ENCODE measurements at places on chromosomes 2 and 18.
A peak's percentile ranks its signal among the peaks of the same experiment; 100 is the strongest.

DNA sequence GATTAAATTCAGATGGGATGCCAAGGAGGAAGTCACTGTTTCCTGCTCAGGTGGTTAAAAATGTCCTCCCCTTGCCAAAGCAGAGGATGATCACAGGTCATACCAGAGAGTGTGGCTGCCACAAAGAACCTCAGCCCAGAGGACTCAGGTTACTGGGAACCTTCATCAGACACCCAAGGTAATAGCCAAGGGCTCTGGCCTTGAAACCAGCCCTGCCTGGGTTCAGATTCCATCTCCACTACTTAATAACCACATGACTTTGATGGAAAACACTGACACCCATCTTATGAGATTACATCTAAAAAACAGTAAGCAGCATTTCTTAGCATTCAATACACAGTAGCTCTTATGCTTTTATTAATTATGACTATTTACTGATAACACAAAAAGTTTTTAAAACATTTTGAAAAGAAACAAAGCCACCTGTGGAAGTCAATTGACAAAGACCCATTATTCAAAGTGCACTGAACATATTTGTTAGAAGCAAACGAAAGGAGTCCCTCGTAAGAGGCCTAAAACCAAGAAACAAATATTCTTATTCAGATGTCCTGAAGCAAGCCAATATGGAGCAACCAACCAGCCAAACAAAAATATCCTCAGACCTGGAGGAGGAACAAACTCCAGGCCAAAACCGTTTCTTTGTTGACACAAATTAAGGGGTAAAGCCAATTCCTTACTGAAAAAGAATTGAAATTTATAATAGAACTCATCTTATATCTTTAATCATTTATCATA is 241.5 kb downstream of the RNF152 start:
- DNase-seq = no peak

DNA sequence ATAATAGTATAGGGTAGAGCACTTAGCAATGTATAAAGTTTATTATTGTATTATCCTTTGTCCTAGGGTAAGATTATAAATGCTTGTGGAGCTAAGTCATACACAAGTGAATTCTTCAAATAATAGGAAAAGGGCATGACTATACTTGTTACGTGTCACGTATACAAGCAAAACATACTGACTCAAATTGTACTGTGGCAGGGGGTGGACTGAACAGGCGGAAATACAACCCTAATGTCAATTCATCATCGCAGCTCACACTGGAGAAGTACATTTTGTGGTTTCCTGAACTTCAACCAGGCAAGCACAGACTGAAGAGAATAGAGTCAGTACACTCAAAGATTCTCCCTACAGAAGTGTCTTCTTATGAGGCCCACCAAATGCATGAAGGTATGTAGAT is 201.0 kb downstream of the MBD2 start:
- DNase-seq = peak; percentile 53

DNA sequence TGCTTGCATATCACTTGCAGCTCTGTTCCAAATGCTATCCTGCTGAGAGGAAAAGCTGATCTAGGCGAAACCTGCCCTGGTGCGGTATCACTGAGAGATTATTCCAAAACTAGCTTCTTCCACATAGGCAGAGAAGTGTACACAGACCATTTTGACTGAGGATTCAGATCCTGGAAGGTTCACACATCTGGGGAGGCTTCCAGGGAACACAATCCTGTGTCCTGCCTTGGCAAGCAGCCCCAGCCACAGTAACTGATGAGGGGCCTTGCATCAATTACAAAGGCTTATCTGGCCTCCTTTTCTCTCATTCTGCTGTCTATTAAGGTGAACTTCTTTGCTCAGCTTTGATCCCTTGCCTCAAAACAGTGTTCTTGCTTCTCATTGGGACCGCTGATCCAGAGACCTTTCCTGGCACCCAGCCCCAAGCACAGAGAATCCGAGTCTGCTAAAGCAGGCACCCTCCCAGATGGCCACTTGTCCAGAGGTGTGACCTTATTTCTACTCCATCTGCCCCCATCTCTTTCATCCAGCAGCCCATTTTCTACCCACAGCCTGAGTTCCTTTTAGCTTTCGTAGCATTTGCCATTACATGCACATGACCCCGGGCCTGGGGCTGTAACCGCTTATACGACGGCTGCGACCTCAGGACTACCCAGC is 52.3 kb upstream of the ZFP36L2 start:
- no peak for DNase-seq

GRCh38 chr2:232418466-232419244 is 12.0 kb downstream of the ALPG start:
- DNase-seq = no peak

- no peak for DNase-seq
These were observed 184.8 kb downstream of the CAMKMT start for GRCh38 chr2:44546459-44547127.

GRCh38 chr18:40233931-40234616 is 1721.0 kb upstream of the PIK3C3 start:
- no peak for DNase-seq

DNA sequence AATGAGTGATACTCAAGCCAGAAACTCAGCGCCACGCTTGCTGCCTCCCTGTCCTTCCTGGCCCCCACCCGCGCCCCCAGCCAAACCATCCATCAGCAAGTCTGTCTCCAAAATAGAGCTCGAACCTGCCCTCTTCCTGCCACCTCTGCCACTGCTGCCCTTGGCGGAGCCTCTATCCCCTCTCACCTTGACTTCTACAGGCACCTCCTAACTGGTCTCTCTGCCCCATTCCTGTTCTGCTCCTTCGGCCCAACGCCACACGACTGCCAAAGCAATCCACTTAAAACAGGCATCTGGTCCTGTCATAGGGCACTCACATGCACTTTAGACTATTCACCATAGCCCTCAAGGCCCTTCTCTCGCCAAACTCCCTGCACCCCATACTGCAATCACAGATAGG is 210.3 kb upstream of the SMAD2 start:
- DNase-seq = no peak

GRCh38 chr2:175903384-175903936 is 98.6 kb downstream of the LNPK start:
- no peak for DNase-seq

DNA sequence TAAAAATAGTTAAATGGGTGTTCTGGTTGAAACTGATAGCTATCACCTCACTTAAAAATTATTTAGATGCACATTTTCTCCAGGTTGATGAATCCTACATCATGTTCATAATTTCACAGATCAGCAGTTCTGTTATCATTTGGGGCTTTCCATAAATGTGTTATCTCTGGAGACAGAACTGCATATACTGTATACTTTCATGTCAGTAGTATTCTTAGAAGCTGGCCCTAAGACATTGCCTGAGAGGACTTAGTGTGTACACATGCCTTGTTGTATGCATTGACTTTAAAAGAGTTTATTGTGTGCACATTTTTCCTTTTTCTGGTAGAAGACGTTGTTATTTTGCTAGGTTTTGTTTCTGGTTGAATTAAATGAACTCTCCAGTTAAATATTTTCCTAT is 41.0 kb downstream of the PIK3C3 start:
- DNase-seq = no peak

DNA sequence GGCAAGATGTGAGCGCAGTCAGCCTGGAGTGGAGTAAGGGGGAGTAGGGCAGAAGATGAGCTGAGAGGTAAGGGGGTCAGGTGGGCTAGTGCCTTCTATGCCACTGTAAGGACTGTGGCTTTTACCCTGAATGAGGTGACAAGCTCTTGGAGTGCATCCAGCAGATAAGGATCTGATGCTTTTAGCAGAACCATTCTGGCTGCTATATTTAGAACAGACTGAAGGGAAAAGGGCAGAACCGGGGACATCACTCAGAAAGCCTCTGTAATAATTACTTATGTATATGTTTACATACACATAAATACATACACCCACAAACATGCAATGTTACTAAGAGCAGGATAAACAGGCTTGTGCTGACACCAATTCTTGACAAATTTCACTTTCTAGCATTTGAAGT is 124.8 kb downstream of the DTNB start:
- DNase-seq = no peak

DNA sequence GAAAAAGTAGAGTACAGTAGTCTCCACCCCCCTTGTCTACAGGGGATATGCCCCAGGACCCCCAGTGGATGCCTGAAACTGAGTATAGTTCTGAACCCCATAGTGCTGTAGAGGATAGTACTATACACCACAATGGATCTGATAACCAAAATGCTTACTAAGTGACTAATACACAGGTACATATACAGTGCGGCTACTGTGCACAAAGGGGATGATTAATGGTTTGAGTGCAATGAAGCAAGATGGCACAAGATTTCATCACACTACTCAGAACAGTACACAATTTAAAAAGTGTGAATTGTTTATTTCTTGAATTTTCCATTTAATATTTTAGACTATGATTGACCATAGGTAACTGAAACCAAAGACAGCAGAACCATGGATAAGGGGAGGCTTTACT is 446.9 kb upstream of the NRP2 start:
- DNase-seq = no peak

DNA sequence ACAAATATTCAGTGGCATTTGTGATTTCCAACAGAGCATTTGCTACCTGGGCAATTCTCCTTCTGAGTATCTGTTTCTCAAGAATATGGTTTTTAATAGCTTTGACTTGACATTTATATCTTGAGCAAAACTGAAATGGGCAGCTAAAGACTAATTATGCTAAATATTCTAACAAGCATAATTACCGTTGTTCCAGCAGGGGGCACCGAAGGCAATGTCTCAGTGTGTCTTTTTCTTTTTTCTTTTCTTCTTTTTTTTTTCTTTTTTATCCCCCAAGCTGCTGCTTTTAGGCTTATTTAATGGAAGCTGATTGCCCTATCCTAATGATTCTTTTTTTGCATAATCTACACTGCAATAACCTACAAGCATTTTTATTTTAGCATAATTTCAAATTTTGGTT is 138.9 kb upstream of the NABP1 start:
- peak; percentile 18 for DNase-seq

GRCh38 chr2:68970566-68971265 is 3.7 kb upstream of the GKN1 start:
- no peak for DNase-seq

- DNase-seq = no peak
These were observed 36.5 kb downstream of the PCBP1 start for GRCh38 chr2:70123829-70124116.

DNA sequence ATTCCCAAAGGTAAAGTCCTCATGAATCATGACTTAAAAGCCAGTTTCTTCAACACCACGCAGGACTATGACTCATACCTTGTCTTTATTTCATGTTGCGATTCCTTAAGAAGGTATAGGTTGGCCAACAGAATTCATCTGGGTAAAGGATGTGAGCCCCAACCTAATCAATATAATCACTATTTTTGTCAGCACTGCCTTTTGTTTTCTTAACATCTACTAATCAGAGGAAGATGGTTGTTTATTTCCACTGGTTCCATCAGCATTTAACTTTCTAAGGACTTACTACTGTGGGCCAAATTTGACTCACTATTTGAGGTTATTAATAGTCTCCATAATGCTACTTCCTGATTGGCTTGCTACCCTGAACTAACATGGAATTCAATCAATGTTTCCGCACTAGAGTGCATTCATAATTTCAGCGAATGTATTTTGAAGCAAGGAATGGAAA is 78.6 kb downstream of the SCG2 start:
- DNase-seq = no peak

GRCh38 chr2:204033611-204034495 is 97.3 kb downstream of the ICOS start:
- DNase-seq = no peak

DNA sequence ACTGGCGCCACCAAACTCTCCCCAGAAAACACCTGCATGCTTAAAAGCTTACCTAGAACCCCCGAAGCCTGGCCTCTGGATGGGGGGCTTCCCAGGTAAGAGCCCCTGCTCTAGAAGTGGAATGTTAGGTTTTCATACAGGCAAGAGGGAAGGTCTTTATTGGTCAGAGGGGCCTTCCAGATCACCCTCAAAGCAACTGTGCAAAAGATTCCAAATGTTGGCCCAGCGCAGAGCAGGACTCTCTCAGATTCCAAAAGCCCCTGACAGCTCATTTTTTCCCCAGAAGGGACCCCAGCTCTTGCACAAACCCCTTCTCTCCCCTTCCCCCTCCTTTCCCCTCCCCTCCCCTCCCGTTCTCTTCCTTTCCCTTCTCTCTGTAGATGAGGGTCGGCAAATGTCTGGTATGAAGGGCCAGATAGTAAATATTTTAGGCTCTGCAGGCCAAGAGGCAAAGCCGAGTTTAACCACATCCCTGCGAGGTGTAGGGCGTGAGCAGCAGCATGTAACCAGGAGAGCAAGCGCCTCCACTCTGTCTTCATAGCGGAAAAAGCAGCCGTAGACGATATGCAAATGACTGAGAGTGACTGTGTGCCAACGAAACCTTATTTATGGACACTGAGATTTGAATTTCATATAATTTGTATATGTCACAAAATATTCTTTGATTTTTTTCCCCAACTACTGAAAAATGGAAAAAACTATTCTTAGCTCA is 116.9 kb downstream of the SMAD7 start:
- DNase-seq = peak; percentile 32

DNA sequence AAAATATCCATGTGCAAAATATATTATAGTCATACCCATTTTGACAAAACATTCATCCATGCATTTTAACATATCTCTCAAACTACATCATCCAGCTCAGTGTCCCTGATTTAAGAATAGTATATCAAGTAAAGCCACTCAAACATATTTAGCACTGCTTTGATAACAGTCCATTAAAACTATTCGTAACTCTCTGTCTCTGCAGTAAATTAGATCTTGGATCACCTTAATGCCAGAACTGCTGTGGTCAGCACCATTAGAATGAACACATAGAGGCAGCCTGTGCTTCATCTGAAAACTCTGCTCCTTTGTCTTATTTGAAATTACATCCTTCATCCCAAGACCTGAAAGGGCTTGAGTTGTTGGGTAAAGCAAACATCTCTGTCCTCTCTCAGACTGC is 234.0 kb downstream of the MBD2 start:
- no peak for DNase-seq

DNA sequence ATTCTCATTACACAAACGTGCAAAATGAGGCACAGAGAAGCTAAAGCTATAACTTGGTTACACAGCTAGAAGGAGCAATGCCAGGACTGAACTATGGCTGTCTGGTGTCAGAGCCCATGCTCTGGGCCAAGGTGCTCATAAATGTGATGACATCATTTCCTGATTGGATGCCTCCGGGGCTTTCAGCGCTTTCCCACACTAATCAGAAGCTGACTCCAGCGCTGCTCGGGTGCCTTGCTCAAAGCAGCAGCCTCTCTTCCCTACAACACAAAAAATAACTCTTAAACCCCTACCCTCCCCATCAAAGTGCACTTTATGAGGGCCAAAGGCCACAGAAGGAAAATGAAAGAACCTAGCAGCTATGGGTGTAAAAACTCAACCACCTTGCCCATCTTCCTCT is 90.7 kb downstream of the STK39 start:
- peak; percentile 87 for DNase-seq

All from A172 (cell line).